HAP-1 (cell line): ENCODE measurements at places on chromosomes 3 and 15.

DNA sequence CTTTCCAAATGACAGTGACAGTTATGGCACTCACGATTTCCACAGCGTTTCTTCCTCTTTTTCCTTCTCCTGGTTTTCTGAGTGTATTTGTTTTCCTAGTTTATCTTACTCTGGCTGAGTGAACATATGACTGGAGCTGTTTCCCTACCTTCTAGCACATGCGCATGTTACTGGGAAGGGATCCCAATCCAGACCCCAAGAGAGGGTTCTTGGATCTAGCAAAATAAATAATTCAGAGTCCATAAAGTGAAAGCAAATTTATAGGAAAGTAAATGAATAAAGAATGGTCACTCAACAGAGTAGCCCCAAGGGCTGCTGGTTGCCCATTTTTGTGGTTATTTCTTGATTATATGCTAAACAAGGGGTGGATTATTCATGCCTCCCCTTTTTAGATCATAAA lies 23.8 kb downstream of the METTL6 start:
- DNase-seq, result no peak

GRCh38 chr15:67380921-67381320 lies 126.3 kb downstream of the IQCH start:
- DNase-seq, result no peak

DNA sequence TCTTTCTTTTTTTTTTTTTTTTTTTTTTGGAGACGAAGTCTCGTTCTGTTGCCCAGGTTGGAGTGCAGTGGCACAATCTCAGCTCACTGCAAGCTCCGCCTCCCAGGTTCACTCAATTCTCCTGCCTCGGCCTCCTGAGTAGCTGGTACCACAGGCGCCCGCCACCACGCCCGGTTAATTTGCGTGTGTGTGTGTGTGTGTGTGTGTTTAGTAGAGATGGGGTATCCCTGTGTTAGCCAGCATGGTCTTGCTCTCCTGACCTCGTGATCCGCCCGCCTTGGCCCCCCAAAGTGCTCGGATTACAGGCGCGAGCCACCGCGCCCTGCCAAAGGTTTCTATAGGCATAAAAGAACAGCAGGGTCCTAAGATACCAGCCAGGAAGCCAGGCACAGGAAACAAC lies 261.0 kb upstream of the CCDC54 start:
- DNase-seq, result no peak

- DNase-seq, result no peak
Measured at GRCh38 chr3:135125171-135125801, 330.2 kb downstream of the EPHB1 start.

DNA sequence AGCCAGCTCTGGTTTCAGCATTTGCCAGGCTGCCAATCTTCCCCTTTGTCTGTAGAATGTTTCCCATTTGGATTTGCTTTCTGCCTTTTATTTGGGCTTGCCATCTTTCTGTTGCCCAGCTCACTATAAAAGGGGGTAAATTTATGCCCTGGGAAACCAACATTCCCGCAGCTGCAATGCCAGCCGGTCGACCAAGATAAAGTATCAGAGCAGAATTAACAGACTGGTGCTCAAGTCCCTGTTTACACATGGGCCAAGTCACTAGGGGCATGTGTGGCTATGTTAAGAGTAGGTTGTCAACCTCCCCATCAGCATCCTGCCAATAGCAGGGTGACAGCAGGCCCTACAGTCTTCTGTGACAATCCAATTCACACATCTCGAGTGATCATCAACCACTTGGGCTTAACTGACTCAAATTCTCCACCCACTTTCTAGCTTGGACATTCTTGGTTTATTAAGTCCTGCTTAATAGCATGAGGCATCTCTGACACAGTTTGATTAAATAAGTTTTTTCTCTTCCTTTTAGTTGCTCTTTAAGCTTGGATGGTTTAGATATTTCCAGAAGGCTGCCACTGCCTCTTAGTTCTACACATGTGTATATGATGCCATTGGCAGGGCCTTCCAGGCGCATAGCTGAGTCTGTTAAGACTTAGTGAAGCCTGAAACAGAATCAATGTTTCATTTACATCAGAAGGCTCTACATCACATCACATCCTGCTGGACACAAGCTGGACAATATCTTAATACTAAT lies 24.1 kb upstream of the VEPH1 start:
- DNase-seq, result no peak

GRCh38 chr15:59266028-59266427 lies 59.4 kb downstream of the LDHAL6B start:
- no peak for DNase-seq

GRCh38 chr15:100250176-100250800 lies 91.5 kb downstream of the ADAMTS17 start:
- no peak for DNase-seq

DNA sequence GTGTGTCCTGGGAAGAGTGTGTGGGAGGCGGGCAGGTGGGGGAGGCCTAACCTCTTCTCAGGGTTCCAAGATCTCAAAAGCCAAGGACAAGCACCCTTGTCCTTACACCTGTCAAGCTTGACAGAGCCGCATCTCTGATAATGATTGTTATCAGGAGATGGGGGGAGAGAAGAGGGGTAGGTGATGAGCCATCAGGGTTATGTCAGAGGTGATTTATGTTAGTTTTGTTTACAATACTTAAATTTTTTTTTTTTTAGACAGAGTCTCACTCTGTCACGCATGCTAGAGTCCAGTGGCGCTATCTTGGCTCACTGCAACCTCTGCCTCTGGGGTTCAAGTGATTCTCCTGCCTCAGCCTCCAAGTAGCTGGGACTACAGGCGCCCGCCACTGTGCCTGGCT lies 7.4 kb upstream of the NCBP2 start:
- DNase-seq, result no peak

GRCh38 chr3:160260587-160261270 lies 35.5 kb downstream of the C3orf80 start:
- DNase-seq, result no peak

DNA sequence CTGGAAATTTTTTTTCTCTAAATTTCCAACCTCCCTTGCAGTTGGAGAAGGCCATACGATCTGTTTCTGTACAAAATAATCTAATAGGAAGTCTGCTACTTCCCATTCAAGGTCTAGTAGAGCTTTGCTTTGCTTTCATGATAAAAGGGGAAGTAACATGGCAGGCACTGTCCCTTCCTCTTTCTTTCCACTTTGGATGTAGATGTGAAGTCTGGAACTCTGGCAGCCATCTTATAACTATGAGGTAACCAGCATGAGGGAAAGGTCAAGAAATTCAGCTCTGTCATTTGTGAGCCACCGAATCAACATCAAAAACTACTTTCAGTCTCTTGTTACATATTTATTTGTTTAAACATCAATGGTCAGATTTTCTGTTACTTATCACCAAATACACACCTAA lies 156.3 kb downstream of the MTHFS start:
- DNase-seq, result no peak

GRCh38 chr15:71811752-71812735 lies 1.7 kb downstream of the NR2E3 start:
- DNase-seq, result no peak

DNA sequence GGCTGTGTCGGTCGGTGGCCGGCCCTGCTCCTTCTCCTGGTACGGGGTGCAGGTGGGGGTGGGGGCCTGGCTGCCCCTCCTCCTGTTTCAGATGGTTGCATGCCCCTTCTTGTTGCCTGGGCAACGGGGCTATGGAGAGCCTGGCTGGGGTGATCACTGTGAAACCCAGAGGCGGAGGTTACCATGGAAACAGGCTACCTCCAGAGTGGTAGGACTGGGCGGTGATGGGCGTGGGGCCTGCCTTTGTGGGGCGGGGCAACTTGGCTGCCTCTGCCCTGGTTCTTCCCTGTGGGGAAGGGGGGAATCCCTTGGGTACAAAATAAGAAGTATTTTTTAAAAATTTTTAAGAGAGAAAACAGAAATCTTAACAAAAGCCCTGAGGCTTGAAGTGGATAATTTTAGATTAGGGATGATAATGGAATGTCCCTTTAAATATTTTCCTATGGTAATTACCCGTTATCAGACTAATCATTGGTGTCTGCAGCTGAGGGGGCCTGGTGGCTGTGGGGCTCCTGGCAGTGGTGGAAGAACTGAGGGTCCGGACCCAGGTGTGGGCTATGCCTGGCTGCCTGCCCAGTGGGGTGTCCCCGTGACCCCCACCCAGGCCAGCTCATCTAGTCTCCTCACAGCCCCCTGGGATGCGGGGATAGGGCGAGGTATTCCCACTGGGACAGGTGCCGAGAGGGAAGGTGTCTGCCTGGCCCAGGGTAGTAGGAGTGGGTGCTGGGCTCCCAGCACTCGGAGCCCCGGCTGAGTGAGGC lies 32.5 kb downstream of the PLXNA1 start:
- DNase-seq, result peak; percentile 50

DNA sequence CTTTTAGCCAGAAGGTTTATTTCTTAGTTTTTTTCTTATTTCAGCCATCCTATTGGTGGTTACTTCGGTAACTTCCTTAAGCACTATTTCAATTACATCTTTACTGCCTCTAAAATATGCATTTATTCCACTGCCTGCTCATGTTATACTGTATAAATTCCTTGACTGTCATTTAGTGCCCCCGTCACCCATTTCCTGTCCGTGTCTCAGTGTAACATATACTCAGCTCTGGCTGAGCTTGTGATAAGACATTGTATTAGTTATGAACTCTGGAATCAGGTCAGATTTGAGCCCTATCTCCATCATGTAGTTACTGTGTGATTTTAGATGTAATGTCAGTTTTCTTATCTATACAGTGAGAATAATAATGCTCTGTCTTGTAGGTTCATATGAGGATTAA lies 24.2 kb downstream of the PIAS1 start:
- DNase-seq, result no peak

DNA sequence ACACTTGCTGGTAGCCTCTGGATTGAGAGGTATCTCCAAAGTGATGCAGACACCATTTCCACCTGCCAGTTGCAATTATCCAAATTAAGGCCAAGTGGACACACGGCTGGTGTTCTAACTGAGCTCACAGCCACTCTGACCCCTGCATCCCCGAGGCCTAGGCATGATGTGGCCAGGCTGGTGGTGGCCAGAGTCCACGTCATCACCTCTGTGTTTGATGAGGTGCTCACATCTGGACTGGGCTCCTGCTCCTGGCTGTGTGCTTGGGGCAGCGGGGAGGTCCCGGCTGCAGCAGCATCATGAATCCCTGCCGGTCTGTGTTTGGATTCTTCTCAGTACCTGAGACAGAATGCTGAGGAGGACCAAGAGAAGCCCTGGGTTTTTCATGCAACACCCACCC lies 4.9 kb downstream of the OXTR start:
- DNase-seq, result no peak

- DNase-seq, result peak; percentile 95
Measured at GRCh38 chr15:84967380-84967779, 14.3 kb upstream of the PDE8A start.

DNA sequence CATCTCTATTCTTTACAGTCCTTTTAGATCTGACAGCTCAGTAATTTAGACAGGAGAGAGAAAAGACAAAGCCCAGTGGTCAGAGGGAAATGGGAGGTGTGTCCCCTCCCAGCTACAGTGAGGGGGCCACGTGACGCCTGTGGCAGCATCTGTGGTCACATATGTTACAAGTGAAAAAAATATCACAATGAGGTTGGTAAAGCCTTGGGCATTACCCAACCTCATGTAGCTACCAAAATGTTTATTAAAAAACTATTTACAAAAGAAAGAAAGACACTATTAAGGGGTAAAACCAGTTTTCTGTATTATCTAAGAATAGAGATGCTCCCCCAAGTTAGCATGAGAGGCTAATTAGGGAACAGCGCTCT lies 42.9 kb upstream of the PLCL2 start:
- peak; percentile 35 for DNase-seq

DNA sequence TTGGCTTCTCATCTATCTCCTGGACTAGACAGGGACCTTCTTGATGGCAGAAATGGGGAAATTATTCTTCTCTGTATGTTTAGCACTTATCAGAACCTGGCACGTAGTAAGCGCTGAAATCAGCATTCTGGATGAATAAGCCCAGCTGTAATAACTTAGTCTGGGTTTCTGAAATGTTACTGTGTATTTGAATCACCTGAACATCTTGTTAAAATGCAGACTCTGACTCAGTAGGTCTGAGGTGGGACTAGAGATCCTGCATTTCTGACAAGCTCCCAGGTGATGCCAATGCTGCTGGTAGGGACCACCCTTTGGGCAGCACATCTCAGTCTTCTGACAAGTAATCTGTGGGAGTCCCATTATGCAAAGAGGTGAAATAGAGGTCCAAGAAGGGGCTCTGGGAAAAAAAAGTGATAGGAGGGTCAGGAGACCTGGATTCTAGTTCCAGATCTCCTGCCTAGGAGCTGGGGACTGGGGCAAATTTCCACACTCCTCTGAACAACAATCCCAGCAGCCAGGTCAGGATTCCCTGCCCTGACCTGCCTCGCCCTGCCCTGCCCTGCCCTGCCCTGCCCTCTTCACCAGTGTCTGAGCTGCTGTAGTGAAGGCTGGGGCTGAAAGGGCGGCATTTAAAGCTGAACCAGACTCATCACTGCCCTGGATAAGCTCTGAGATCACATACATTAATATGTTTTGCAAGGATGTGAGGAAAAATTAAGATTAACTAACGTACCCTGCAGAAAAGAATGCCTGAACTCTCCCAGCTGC lies 17.2 kb upstream of the SLC6A11 start:
- DNase-seq, result no peak

GRCh38 chr3:197149528-197149927 lies 119.9 kb upstream of the MELTF start:
- no peak for DNase-seq

DNA sequence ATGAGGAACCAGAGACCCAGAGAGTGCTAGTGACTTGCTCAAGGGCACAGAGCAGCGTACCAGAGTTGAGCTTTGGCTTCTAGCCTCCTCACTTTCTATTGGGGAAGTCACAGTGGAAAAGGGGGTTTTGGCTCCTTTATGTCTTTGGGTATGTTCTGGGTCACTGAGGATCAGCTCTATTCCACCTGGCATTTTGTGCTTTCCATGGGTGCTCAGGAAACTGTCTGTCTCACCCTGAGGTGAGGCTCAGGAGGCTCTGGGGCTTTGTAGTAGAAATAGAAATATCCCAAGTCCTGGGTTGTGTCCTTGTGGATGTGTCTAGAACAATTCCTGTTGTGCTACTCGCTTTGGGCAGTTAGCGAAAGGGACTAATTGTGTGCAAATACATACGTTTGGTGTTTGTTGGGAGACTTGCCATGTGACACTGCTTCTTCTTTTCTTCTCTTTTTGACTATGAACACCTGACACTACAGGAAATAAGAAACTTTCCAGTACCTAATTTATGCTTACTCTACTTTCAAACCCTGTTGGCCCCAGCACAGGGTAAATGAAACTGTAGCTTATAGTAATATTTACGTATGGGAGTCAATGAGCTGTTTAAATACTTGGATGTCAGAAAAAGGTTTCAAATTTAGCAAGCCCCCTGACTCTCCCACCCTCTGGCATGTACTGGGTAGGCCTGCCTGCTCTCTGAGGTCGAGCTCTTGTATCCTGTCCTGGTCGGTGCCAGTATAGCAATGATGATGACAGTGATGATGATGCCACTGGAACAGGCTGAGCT lies 35.6 kb downstream of the SMAD3 start:
- DNase-seq, result no peak

GRCh38 chr15:101373577-101373976 lies 78.5 kb upstream of the SNRPA1 start:
- DNase-seq, result no peak

DNA sequence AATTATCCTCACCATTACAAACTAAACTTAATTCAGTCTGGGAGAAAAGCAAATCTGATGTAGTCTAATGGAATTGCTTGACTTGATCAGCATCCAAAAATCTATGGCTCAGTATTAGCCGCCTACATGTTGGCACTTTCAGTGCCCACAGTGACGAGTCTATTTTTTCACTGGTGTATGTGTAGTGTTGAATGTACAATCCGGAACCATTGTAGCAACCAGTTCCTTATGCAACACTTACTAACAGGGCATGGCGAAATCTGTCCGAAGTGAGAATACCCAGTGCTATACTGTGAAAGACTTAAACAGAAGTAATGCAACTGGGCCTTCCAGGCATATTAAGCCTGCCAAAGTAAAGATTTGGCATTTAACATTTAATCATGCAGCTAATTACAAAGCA lies 18.6 kb downstream of the LRRN1 start:
- DNase-seq, result no peak
